ENCODE measurements at places on chromosomes 5 and 9.

- no peak for DNase-seq
These were observed 49.5 kb downstream of the NR3C1 start for GRCh38 chr5:143354025-143354424.

DNA sequence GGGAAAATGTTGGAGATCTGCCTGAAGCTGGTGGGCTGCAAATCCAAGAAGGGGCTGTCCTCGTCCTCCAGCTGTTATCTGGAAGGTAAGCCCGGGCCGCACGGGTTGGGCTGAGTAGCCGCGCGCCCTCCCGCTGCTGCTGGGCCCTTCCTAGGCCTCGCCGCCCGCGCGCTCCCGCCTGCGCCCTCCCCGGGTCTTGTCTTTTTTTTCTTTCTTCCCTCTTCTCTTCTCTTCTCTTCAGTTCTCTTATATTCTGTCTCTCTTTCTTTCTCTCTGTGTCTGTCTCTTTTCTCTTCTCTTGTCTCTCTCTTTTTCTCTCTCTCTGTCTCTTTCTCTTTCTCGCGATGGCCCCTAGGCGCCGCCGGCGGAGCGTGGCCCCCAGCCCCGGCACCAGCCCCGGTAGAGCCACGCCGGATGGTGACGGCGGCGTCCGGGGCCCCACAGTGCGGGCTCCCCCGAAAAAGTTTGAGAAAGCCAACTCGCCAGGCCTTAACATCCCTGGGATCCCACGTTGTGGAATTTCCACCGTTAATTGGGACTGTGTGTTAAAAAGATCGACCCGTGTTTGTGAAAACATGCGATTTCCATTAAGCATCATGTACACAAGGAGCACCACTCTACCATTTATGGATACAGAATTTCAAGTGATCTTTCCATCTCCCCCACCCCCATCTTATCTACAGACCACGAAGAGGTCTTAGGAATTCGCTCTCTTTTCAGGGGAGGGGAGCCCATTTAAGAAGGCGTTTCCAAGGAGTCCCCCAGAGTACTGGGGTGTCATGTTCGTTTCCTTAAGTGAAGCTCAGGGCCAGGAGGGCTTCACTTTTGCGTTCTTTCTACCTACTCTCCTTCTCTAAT, 616 bp downstream of the ABL1 start:
- peak; percentile 78 for DNase-seq

- DNase-seq, result no peak
These were observed 11.7 kb downstream of the MTREX start for GRCh38 chr5:55319491-55319890.

- no peak for DNase-seq
These were observed 329 bp downstream of the CDC23 start for GRCh38 chr5:138212828-138213160.

DNA sequence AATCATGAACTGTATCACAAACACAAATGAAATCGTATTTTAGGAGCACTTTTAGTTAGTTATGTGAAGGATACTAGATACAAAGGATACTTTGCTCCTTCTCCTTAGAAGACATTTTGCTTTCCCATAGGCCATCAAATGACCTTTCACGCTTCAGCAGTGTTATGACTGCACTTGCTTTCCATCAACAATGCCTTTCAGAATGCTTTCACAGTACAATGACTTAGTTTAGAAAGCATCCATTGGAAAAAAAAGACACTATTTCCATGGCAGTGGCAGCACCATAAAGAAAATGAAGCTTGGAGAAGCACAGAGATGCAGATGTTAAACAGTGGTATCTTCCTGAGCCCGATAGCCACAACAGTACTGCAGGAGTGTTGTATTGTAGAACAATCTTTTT, 203.9 kb downstream of the PCSK1 start:
- no peak for DNase-seq

GRCh38 chr9:134436379-134436762, 110.1 kb downstream of the RXRA start:
- no peak for DNase-seq

- DNase-seq, result no peak
These were observed 34.1 kb upstream of the PLPP1 start for GRCh38 chr5:55568654-55569512.

DNA sequence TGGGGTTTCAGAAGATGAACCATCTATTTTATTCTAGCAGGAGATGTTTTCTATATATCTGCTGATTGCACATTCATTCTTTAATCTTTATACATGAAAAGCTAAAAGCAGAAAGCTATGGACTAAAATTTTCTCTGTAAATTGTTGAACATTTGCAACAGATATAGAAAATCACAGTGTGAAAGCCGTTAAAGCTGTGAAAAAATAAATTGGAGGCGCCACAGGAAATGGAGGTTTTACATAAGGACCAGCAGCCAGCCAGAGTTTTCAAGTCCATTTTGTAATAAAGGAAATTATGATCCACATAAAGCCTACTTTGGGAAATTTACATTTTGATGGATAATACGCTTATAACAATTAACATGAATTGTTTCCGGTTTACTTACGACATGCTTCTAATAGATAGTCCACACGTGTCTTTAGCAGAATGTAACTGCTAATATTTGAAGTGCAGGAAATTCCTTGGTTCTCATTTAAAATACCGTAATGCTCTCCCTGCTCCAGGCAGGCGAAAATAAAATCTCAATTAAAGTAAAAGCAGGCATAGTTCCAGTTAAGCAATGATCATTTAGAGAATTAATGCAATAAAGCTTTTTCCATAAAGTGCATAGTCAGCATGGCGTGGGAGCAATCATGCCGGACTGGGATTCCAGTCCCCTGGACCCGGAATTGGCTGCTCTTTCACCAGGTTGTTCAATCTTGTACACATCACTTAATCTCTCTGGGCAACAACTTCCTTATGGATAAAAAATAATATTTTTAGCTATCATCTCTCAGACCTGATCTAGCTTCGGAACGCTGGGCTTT, 445.4 kb downstream of the ZNF608 start:
- DNase-seq, result no peak

DNA sequence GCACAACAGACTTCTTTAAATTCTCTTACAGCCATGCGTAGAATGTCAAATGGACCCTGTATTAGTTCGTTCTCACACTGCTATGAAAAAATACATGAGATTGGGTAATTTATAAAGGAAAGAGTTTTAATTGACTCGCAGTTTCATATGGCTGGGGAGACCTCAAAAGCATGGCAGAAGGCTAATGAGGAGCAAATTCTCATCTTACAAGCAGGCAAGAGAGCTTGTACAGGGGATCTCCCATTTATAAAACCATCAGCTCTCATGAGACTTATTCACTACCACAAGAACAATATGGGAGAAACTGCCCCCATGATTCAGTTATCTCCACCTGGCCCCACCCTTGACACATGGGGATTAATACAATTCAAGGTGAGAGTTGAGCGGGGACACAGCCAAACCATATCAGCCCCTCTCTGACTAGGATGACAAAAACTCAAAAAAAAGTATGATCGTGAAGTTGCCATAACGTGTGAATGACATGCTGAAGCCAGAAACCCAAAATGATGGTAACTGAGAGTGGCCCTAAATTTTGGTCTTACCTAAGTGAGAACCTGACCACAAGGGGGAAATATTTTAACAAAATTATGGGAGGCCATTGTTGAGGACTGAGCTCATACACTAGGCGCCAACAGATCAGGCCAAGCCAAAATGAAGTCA, 17.5 kb upstream of the TEX10 start:
- DNase-seq, result no peak

DNA sequence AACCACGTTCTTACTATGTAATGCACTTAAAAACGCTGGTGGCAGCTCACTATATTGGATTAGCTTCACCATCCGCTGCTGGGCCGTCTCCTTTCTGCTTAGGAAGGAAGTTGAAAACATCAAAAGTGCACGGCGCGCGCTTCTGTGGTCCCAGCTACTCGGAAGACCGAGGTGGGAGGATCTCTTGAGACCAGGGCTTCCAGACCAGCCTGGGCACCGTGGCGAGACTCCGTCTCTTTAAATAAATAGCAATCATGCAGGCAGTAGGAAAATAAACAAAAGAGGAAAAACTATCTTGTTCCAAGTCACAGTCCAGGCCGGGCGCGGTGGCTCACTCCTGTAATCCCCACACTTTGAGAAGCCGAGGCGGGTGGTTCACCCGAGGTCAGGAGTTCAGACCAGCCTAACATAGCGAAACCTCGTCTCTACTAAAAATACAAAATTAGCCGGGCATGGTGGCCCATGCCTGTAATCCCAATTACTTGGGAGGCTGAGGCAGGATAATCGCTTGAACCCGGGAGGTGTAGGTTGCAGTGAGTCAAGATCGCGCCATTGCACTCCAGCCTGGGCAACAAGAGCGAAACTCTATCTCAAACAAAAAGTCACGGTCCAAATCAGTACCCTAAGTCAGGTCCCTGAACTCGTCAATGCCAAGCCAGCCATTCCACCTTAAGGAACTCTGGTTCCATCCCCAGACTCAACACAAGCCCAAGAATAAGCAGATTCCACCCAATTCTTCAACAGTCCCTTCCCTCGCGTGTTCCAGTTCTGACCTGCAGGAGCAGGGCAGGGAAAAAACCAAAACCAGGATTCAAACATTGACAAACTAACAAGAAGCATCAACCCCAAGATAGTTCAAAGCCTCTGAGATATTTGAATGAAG, 1.0 kb upstream of the GOLGA1 start:
- DNase-seq, result peak; percentile 28

DNA sequence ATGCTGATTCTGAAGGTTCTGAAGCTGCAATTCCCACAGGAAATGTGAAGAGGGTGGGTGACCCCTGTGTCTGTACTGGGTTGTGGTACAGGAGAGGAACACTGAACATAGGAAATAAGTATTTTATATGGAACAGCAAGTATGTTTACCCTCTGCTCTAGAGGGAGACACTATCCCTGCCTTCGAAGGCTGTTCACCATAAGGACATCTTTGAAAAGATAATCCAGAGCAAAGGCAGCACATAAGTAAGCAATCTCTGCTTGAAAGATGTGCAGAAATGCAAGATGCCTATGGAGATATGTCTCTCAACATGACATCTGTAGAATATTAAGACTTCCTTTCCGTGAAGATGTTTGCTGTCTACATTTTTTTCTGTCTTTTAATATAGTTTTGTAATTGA, 184.4 kb upstream of the EFNA5 start:
- DNase-seq, result no peak

- peak; percentile 62 for DNase-seq
These were observed 20.6 kb downstream of the OR2V2 start for GRCh38 chr5:181167814-181168488.

DNA sequence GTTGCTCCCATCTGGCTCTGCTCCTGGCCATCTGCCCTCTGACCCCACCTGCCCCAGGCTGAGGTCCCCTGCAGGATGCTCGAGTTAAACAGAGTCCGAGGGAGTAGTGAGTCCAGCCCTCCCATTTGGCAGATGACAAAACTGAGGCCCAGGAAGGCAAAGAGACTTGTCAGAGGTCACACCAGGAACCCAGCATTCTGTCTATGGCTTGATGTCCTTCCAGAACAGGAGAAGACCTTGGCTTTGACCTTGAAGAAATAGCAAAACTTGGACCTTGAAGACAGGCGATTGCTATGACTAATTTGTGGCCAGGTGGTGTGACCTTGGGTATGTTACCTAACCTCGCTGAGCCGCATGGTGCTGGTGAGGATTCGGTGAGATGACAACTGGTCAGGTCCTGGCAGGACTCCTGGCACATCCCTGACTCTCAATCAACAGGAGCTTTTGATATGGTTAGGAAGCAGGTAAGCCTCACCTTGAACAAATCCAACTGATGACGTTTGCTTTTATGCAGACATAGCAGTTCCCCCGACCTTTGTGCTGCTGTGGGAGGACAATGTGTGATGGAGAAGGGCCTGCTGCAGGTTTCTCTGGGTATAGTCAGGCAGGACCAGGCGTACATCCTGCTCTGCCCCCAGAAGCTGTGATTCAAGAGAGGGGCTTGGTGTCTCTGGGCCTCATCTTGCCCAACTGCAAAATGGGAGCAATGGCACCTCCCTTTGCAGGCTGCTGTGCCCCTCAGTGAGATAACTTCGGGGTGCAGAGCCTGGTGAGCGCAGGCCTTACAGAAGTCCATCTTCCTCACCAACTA, 198.7 kb downstream of the C9orf50 start:
- DNase-seq, result no peak

DNA sequence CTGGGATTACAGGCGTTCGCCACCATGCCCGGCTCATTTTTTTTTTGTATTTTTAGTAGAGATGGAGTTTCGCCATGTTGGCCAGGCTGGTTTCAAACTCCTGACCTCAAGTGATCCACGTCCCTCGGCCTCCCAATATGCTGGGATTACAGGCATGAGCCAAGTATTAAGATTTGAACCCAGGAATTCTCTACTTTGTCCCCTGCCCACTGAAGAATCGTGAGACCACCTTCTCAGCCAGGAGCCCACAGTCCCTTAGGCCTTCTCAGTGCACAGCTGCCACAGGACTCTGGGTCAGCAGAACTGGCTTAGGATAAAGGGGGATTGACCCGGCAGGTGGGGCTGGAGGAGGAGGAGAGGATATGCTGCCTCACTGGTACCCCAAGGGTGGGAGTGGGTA, 13.4 kb downstream of the OLFML2A start:
- DNase-seq, result no peak

- DNase-seq, result no peak
These were observed 115.0 kb downstream of the NFIB start for GRCh38 chr9:14198841-14199455.

DNA sequence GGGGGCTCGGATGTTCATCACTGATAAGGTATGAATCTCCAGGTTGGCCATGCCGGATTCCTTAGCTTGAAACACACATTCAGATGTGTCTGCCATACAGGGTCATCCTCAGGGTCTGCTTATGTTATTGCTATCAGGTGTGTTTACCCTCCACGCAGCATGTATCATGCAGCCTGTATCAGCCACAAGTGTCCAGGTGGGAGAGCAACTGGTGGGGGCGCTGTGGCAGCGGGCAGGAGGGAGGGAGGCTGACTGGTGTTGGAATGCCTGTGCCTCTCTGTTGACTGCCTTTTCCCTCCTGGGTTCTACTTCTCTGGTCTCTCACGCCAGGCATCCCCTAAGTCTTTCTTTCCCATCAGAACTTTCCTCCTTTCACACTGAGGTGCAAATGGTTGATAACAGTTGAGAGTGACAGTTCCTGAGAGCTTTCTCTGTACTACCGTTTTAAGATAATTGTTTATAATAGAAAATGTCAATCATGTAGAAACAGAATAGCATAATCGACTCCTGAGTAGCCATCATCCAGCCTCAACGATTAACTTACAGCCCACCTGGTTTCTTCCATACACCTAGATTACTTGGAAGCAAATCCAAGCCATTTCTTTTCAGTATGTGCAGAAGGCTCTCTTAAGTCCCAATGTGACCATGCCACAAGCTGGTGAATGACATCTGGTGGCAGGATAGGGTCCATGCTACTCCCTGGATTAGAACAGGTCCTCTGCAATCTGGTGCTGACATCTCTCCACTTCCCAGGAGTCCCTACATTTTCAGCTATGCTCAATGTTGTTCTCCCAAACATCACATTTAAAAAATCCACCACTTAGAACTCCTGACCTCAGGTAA, 86.6 kb downstream of the ACER2 start:
- no peak for DNase-seq

GRCh38 chr9:82331079-82331478, 342.5 kb downstream of the SPATA31D1 start:
- no peak for DNase-seq

GRCh38 chr5:61280205-61280604, 51.9 kb upstream of the ZSWIM6 start:
- no peak for DNase-seq

- DNase-seq, result no peak
These were observed 116.1 kb upstream of the IL6ST start for GRCh38 chr5:56110646-56111403.

- DNase-seq, result no peak
These were observed 143.7 kb upstream of the TNC start for GRCh38 chr9:115261656-115262081.

- no peak for DNase-seq
These were observed 425.2 kb downstream of the GADD45G start for GRCh38 chr9:90029996-90030395.
